ENCODE measurements at places on chromosomes 11 and 22.

DNA sequence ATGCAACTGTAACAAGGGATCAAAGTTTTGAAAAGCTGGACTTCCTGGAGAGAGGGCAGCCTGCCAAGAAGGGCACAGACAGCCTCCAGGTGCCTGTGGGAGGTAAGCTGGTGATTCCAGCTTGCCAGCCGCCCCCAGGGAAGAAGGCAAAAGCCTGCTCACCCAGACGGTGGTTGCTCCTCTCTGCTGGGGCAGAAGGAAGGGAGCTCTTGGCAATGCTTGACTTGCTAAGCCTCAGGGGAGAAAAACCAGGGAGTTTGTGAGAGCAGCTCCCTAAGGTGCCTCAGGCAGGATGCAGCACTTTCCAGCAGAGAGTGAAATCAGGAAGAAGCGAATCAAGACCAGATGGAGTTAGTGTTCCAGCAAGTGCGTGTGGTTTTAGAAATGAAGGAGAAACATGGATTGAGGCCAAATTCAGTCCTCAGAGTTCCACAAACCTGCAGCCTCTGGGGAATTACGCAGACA, 553.6 kb downstream of the BUD13 start:
- DNase-seq: no peak

DNA sequence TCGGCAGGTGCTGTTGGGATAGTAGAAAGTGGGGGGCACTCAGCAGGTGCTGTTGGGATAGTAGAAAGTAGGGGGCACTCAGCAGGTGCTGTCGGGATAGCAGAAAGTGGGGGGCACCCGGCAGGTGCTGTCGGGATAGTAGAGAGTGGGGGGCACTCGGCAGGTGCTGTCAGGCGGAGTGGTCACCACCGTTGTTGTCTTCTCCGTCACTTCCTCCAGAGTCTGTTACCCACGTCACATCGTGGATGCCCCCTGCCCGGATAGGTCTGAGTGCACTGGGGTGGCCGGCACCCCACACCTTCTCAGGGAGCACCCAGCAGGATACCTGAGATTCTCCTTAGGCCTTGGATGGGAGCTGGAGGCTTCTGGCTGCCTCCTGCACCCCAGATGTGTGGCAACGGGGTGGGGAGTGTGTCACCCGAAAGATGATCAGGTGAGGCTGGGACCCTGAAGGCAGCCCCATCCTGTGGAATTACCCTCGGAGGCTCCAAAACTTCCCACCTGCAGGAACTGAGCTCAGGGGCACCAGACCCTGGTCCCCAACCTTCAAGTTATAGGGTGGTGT, 24.1 kb upstream of the KRTAP5-7 start:
- DNase-seq: no peak

DNA sequence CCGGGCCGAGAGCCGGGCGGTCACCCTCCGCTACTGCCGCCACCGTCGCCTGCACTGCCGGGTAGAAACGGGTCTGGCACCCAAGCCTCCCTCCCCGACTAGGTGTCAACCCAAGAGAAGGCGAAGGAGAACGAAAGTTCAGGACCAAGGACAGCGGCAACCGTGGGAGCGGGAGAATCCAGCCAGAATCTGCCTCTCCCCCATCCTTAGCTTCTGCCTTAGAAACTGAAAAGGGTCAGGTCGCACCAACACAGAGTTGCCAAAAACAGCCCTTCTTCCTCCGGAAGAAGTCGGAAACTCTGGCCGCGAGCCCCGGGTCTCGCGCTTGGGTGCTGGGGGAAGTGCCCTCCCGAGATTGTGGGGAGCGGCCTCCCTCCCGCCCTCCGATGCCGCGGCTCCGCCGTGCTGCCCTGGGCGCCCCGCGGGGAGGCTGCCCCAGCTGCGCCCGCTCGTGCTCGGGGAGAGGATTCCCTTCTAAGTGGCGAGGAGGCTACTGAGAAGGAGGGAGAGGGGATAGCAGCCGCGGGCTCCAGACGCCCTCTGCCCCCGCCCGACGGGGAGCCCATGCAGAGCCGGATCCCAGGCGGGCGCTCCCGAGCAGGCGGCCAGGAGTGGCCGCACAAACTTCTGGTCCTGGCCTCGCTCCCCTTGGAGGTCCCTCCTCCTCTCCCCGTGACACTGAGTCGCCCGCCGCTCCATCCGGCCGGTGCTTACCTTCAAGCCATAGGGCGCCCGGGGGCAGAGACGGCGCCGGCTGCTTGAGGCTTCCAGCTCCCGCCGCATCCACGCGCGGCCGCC, 637 bp downstream of the DRD2 start:
- peak; percentile 78 for DNase-seq

GRCh38 chr11:2699185-2699530, 636 bp downstream of the KCNQ1OT1 start:
- DNase-seq: no peak

DNA sequence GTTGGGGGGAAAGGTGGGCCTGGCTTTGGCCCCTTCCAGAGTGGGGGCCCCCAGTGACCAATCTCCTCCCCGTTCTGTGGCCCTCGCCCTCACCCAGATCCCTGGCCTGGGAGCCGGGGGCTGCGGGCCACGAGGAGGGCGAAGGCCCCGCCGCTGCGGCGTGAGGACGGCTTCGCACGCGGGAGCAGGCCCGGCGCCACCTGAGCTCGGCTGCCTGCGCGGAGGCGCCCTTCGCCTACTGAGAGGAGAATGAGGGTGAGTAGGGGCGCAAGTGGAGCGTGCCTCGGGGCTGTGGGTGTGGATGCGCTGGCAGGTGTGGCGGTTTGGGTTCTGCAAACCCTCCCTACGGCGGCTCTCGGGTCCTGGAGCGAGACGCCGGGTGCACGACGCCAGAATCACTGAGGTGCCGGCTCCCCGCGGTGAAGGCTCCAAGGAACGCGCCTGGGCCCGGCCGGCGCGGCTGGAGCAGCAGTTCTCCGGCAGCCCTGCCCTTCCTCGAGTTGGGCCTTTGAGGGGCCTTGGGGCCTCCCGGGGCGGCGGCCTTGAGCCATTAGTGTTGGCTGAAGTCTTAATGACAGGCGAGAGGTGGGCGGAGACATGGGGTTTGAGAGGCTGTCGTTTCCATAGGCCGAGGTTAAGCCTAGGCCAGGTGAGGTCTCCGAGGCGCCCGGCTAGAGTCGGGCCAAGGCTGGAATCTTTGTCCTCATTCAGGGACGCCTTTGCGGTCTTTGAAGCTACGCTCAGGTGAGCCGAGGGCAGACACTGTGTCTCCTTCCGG, 65.3 kb downstream of the CTTN start:
- no peak for DNase-seq

DNA sequence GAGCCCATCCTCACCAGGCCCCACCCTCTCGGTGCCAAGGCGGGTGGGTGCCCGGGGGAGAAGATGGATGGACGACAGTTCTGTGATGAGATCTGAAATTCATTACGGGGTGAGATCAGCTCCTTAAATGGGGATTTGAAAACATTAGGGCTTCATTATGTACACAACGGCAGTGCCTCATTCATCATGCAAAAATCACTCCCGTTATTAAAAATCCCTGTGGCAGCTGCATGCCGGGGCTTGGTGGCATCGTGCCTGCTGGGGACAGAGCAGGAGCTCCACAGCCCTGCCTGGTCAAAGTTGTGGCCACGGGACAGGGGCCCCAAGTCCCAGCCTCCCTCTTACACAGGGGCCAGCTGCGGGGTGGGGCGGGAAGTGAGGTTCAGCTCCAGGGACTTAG, 20.2 kb downstream of the OTUB1 start:
- DNase-seq: no peak

DNA sequence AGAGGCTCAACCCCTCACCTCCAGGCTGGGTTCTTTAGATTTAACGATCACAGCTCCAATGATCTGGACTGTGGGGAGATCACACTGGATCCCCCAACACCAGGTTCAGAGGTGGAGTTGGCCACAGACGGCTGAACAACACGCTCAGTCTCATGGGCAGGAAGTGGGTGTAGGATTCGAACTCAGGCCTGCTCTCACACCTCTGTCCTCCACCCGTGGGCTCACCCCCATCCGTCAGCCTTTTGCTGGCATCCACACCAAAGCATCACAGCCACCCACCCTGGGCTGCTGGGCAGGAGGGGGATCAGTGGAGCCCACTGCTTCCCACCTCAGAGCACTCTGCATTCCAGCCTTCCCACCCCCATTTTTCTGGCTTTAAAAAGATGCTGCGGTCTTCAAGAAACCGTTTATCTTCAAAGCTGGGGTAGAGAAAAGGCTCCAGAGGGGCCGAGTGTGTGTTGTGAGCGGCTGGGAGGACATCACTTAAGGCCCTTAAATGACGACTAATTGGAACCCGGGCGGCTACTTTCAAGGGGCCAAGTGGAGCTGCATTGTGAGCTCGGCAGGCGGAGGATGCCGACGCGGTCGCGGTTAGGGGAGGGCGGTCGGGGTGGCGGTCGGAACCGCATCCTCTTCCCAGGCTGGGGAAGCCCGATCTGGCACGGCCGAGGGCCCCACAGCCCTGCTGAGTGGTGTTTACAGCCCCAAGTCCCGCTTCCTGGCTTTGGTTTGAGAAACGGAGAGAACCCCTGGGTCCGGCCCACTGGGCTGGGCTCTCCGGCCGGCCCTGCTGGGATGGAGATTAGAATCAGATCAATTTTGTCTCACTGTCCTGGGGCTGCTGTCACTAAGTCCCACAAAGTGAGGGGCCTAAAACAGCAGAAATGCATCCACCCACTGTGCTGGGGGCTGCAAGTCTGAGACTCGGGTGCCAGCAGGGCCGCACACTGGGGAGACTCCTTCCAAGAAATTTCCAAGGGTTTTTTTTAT, 15.9 kb upstream of the FGF3 start:
- DNase-seq: no peak

DNA sequence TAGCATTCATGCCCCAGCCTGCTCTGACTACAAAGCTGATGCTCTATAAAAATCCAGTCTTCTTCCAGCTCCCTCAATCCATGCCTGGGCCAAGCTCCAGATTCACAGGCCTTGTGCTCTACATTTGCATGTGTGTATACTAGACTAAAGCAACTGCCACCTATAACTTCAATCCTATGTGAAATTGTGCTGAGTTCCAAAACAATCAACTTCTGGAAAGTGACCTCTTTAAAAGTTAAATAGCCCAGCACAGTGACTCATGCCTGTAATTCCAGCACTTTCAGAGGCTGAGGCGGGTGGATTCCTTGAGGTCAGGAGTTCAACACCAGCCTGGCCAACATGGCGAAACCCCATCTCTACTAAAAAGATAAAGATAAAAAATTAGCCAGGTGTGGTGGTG, 114.3 kb upstream of the ZC3H12C start:
- no peak for DNase-seq

DNA sequence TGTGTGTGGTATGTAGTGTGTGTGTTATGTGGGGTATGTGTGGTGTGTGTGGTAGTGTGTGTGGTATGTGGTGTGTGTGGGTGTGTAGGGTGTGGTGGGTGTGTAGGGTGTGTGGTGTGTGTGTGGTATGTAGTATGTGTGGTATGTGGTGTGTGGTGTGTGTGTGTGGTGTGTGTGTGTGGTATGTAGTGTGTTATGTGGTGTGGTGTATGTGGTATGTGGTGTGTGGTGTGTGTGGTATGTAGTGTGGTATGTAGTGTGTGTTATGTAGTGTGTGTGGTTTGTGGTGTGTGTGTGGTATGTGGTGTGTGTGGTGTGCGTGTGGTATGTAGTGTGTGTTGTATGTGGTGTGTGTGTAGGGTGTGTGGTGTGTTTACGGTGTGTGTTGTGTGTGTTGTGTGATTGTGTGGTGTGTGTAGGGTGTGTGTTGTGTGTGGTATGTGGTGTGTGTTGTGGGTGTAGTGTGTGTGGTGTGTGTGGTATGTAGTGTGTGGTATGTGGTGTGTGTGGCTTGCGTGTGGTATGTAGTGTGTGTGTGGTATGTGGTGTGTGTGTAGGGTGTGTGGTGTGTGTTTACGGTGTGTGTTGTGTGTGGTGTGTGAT, 4.2 kb upstream of the PPP6R2 start:
- DNase-seq: no peak

DNA sequence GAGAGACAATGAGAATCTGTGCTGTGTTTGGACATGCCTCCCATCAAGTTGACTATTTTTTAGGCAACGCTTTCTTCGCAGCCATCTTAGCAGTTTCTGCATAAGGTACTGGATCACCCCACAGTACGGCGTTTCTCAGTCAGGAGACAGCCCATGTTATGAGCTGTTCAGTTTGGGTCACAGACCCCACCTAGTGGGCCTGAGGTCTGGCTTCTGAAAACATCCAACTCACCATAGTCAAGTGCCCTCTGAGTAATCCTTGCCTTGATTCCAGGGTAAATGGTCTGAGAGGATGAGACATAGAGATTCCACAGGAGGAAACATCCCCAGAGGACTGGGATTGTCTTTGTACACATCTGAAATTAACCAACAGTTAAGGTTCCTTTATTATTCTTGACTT, 7.2 kb downstream of the BPIFC start:
- no peak for DNase-seq

GRCh38 chr11:26510164-26510563, 61.9 kb downstream of the MUC15 start:
- no peak for DNase-seq

- DNase-seq: no peak
These were observed 15.1 kb downstream of the APOL1 start for GRCh38 chr22:36267896-36268485.

DNA sequence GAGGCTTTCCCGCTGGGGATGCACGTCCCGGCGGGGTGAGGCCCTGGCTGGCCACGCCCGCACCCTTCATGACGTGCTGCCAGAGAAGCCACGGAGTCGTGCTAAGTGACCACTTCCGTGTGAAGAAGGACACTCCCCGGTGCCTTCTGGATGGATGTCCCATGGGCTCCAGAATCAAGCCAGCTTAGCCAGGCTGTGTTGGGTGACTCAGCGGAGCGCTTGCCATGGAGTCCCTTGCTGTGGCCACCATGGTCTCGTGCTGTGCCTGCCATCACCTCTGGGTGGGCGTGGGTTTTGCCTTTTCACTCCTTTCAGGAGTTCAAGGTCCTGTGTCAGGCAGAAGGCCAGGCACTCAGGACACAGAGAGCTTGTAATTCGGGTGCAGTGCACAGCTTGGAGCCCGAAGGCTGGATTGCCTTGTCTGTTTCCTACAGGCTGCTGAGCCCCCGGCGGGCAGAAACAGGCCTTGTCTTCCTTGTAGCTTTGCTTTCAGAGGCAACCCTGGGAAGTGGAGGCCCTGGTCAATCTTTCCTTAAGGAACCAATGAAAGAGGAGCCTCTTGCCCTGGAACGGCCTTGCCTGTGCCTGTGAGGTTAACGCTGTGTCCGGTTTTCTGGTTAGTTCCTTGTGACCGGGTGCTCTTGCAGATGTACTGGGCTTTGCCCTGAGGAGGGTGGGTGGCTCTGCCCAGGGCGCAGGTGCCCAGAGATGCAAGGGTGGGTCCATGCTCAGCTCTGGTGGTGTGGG, 268.6 kb downstream of the TBC1D22A start:
- no peak for DNase-seq

DNA sequence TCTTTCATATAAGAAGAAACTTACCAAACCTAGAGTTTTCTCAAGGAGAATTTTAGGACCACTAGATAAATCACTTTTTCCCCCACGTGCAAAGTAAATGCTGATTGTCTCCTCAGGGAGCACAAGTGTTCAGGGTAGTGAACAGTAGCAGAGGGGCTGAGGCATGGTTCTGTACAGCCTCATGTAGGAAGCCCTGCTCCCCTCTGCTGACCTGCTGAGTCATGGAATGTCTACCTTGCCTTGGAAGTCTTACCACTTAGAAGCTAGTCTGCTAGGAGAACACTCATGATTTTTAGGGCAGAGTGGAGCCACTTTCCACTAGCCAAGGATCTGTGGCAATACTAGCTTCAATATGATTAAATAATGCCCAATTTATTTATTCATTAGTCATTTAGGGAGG, 2120.6 kb upstream of the RAG2 start:
- DNase-seq: no peak

Measured in heart left ventricle (tissue), 16 donors.